ENCODE measurements at places on chromosomes 13 and 19.
A peak's percentile ranks its signal among the peaks of the same experiment; 100 is the strongest.

DNA sequence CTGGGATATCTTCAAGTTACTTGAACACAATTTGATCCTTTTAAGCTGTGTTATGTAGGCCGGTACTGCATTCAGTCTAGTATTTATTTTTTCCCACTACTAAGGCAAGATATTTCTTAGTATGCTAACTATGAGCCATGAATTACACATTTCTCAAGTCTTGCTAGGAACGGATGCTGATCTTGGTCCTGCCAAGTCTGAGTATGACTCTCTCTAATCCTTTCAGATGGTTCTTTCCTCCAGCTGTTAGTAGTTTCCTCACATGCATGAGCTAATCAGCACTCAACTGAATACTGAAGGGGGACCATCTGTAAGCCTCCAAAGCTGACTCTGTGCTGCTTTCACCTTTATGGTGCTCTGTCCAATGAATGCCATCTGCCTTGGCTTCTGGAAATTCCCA lies 460.3 kb downstream of the KCTD12 start:
- DNase-seq, result no peak

DNA sequence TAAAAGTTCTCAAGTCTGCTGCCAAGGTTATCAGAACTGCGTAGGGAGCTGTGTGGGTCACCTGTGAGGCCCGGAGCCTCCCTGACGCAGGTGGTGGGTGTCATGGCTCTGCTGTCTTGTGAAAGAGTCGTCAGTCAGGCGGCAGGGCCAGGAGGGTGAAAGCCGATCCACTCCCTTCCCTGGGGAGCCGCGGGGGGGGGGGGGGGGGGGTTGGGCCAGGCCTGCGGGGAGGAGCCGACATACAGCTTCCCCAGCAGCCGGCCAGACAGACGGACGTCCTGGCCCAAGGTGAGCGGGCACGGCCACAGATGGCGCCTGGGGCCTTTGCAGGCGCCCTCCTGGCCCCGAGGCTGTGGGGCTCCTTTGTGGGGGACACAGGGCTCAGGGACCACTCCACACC lies 12.4 kb downstream of the SBNO2 start:
- no peak for DNase-seq

DNA sequence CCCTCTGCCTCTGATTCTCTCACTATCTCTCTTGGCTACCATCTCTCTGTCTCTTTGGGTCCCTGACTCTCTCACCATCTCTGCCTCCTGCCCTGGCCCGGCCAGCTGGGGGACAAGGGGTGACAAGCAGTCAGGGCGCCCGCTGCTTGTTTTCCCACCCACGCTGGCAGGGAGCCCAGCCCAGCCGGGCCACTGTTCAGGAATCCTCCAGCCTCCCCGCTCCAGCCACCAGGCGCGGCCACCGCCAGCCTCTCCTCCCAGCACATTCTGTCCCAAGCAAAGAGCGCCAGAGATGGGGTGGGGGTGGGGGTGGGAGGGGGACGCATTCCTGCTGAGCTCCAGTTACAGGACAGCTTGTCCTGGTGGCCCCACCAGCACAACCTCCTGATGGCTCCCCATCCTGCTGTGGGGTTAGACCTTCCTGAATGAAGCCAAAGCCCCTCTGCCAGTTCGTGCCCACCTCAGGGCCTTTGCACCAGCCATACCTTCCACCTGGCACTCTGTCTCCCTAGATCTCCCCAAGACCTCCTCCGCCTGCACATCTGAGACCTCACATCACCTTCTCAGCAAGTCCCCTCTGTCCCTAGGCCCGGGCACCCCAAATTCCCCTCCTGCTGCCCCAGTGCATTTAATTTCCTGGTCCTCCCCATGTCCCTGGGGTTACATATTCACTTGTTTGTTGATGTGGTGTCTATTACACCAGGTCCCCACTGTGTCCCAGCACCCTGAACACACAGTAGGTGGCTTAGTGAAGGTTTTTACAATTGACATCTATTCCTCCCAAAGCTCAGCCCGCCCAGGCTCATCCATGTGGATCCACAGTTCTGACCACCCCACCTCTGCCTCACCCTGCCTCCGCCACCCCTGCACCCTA lies 12.5 kb downstream of the ARRDC2 start:
- DNase-seq, result no peak

DNA sequence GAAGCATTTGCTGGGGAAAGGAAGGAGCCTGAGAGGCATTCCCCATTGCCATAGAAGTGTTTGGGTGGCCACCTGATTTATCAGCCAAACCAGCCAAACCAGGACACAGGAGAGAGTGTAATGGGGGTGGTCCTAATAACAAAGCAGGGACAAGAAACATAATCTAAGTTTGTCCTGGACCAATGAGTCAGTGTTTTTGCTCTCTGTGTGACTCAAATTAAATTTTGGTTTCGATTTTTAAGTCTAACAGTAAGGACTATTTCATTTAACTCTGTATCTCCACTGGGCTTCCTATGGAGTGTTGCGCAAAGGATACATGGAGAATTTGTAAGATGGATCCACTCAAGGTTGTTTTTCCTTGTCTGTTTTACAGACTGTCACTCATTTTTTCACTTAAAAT lies 19.5 kb upstream of the TRPC4 start:
- DNase-seq, result no peak

DNA sequence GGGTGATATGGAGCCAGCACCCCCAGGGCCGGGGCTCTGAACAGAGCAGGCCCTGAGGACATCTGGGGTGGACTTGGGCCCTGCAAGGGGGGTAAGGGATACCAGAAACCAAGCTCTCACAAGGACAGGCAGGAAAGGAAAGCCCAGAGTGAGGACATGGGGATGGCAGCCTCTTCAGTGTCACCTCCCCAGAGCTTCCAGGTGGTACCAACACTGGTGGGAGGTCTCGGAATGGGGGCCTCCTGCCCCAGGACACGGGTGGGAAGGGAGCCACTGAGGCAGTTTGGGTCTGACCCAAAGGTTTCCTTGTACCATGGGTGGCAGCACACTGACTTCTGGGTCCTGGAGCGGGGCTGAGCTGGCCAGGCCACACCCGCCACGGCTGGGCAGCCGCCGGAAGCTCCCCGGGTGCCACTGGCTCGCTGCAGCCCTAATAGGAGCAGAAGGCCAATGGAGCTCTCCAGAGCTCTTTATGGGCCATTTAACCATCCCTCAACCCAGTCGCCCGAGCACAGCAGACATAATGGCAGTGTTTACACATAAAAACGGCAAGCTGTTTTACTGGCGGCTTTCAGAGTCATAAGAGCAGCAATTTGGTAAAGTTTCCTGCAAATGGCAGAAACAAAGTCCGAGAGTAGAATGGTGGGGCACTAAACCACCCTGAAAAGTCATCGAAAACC lies 59.3 kb downstream of the PEPD start:
- DNase-seq, result no peak

GRCh38 chr13:35874704-35875103 lies 256.5 kb downstream of the DCLK1 start:
- no peak for DNase-seq

- no peak for DNase-seq
Observed at GRCh38 chr19:44757735-44758505, 9.4 kb downstream of the BCL3 start.

DNA sequence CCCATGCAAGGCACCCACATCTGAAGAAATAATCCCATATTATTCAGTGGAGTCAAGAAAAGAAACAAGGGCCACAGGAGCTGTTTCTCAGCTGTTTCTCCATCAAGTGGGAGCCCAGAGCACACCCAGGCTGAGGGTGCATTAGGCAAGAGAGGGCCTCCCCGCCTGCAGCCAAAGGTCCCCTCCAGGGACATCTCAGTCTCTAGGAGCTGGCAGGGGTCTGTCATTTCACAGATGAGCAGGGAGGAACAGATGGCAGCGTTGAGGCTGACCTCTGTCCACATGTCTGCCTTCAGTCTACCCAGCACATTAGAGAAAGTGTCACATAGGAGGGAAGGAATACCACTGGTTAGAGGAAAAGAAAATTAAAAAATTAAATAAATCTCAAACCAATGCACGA lies 157.7 kb downstream of the ZNF536 start:
- no peak for DNase-seq

GRCh38 chr19:54104998-54105715 lies 2.5 kb downstream of the NDUFA3 start:
- DNase-seq, result no peak

- DNase-seq, result no peak
Observed at GRCh38 chr19:50202962-50203280, 501 bp upstream of the MYH14 start.

DNA sequence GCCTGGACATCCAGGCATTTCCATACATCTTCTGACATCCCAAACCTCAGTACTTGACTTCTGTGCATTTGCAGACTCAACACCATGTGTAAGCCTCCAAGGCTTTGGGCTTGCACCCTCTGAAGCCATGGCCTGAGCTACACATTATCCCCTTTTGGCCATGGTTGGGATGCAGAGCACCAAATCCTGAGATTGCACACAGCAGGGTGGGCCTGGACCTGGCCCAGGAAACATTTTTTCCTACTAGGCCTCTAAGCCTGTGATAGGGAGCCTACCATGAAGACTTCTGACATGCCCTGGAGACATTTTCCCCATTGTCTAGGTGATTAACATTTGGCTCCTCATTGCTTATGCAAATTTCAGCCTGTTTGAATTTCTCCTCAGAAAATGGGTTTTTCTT lies 853.4 kb upstream of the SPRY2 start:
- DNase-seq, result no peak

- DNase-seq, result no peak
Observed at GRCh38 chr13:103531278-103531677, 465.1 kb upstream of the SLC10A2 start.

GRCh38 chr19:5025027-5025426 lies 56.1 kb downstream of the KDM4B start:
- no peak for DNase-seq

DNA sequence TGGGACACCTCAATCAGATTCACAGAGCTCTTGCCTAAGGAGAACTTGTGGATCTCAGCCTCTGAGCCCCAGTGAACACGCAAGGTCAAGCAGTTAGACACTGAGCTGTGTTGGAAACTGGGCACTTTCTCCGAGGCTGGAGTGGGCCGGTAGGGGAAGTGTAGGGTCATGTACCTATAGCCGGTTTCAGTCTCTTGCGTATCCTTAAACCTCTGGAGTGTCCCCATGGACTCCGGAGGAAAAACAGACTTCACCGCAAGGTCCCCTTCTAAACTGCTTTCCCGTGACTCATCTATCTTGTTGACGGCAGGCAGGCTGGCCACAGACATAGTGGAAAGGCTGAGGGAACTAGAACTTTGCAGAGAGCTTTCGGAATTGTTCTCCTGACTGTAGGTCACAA lies 11.3 kb downstream of the IQCN start:
- no peak for DNase-seq

DNA sequence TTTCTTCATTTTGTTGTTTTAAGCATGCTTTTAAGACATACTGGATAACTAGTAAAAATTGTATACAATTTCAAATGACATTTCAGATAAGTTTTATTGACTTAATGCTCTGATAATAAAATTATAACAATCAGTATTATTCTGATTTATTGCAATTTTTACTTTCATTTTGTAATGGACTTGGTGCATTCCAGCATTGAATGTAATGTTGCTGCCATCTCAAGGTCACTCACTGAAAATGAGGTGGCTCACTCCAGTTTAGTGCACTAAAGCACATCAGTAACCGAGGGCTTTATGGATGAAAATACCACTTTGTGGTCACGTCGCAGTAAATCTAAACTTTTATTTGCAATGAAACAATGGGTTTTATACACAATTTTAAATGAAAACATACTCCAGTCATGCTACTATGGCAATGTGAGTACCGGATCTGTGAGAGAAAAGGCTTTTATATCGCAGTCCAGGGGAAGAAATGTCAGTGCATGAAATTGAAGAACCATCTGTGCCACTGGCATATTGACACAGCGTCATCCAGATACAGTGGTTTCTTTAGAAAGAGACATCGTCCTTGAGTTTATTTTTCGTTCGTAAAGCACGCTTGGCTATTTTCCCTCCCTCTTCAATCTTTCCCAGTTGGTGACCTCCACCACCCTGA lies 20.7 kb upstream of the ZNF507 start:
- no peak for DNase-seq

- DNase-seq, result no peak
Observed at GRCh38 chr19:36972571-36972970, 56.4 kb downstream of the ZNF568 start.

DNA sequence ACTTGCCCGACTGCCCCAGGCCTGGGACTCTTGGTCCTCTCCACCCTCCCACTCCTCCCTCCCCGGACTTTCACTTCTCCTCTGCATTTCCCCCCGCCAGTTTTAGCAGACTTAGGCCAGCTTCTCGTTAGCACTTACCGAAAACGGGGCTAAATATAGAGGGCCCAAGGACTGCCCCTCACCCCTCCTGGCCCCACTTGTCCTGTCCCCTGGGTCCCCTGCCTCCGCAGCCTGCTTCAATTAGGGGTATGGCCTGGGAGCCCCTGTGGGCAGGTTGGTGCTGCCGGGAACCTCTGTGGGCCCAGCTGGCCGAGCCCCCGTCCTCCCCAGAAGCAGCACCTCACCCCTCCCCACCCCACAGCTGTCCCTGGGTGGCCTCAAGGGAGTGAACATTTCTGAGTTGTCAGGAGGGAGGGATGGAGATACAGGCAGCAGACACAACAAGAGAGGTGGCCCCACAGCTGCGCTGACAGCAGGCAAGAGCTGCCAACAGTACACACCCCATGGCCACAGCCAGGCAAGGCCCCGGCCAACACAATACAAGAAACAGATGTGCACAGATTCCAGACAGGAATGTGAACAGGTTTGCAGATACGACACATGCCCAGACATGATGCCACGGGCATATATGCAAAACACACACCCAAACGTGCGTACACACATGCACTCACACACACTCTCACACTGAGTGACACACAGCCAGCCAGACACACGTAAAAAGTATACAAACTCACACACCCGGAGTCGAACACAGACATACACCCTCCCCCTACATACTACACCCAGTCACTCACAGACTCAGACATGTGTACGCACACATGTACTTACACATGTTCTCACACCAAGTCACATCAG lies 2.6 kb downstream of the POU2F2 start:
- DNase-seq, result peak; percentile 79

DNA sequence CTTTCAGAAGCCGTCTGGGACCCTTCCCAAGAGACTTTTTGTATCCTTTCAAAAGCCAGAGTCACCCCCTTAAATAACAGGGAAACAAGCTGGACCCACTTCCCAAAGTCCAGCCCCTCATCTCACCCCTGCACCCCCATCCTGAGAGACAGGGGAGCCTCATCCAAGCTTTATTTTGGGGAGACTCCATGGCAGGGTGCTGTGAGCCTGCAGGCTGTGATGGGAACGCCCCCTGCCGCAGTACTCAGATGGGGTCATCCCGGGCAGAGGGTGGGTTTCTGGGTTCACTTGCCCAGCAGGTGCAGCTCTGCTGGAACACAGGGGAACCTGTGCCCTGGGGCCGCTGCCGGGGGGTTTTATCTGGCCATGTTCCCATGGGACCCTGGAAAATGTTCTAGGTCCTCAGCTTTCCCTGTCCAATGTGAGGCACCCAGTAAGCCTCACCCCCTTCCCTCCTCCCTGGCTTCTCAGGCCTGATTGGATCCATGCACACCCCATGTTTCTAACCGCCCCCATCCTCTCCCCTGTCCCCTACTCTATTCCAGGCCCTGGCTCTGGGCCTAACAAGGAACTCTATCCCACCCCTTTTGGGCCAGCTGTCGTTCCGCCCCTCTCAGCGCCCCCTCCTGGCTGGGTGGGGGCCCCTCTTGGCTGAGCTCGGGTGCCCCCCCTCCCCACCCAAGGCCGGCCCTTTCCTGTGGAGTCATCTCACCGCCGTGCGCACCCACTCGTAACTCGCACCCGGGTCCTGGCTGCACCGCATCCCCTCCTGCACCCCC lies 1.0 kb downstream of the HIF3A start:
- no peak for DNase-seq

GRCh38 chr13:44815623-44816022 lies 173.6 kb downstream of the NUFIP1 start:
- DNase-seq, result no peak

Measured in CD4-positive, alpha-beta T cell treated with Interferon gamma for 1 hour (primary cell).